GM12878 (cell line): ENCODE measurements at places on chromosomes 16 and 17.
A peak's percentile ranks its signal among the peaks of the same experiment; 100 is the strongest.

GRCh38 chr16:1211451-1212268 lies 13.4 kb downstream of the TPSG1 start:
- DNase-seq = no peak

DNA sequence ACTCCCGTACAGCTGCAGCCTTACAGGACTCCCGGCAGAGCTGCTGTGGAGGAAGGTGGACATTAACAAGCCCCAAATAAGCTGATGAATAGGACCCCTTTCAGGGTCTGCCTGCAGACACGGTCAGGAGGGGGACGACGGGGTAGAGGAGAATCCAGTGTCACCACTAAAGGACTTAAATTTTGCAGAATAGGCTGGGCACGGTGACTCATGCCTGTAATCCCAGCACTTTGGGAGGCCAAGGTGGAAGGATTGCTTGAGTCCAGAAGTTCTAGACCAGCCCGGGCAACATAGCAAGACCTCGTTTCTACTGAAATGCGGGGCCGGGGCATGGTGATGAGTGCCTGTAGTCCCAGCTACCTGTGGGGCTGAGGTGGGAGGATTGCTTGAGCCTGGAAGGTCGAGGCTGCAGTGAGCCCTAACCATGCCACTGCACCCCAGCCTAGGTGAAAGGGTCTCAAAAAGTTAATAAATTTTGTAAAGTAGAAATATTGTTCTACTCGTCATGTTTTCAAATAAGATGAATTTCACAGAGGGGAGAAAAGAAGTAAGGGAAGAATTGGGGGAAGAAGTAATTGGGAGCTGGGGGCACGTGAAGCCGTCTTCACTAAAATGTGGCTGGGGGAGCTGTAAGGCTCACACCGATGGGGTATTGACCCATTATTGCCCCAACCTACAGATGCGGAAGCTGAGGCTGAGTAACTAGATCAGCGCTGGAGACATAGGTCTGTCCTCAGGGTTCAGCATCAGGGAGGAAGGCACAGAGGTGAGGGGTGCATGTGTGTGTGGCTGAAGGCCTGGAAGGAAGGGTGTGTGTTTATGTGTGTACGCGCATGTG lies 4.7 kb downstream of the LITAFD start:
- DNase-seq = no peak

- DNase-seq = no peak
Measured at GRCh38 chr16:48098472-48098871, 57.3 kb downstream of the ABCC12 start.

- no peak for DNase-seq
Measured at GRCh38 chr17:17472333-17472920, 4.4 kb upstream of the MED9 start.

DNA sequence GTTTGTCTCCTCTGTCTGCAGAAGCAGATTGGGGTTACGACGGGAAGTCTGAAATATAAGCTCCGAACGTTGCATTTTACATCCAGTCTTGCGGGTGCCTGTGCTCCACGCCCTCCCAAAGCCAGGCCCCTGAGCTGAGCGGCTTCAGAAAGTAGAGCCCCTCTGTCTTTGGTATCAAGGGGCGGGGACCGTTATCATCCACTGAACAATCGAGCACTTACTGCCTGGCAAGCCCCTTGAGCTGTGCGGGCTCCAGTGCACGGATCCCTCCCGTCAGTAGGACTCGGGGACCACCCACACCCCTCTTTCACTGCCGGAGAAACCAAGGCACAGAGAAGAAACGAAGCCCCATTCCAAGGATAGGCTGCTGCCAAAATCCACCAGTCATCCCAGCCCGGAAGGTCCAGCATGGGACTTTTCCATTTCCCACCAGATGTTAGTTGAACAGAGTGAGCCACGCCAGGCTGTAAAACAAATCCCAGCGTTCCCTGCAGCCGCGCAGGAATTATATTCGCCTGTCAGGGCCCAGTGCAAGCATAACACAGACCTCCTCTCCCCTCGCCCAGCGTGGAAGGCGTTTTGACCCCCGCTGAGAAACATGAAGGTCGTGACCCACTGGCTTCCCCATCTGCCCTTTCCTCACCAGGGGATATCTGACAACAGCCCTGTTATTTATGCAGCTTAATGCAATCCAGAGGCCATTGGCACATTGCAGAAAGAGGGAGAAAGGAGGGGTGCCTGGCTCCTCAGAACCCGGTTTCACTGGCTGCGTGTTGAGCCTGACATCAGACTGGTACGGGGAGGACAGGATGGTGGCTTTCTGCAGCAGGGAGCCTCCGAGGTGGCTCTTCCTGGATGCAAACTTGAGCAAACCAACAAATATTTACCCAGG lies 212.2 kb upstream of the FOXF1 start:
- DNase-seq = no peak

GRCh38 chr17:39781031-39781860 lies 43.5 kb downstream of the GRB7 start:
- DNase-seq = no peak

DNA sequence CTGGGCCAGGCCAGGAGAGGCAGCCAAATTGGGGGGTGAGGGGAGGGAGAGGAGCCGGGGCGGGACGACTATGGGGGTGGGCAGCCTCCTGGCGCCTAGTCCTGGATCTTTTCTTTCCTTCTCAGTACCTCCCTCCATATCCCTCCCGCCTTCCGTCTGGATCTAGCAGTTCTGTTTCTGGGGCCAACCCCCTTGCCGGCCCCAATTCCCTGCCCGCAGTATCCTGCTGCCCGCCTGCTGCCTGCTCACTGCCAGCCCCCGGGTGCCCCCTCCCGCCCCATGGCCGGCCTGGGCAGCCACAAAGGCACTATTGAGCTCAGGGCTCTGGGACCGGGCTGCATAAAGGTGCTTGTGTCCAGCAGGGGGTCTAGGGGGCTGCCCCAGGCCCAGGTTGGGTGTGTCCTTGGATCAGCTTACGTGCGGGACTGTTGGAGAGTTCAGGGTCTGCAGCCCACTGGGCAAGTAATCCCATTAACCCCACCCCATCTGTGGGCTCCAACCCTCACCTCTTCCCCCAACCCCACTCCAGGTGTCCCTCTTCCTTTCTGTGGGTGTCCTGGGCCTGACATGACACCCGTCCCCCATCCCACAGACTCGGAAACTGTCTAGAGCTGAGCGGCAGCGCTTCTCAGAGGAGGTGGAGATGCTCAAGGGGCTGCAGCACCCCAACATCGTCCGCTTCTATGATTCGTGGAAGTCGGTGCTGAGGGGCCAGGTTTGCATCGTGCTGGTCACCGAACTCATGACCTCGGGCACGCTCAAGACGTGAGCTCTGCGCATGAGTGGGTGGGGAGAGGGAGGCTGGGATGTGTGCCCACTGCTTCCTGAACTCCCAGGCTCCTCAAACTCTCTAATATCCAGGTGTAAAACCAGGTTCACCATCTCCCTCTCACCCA lies 2.0 kb downstream of the WNK4 start:
- DNase-seq = no peak

DNA sequence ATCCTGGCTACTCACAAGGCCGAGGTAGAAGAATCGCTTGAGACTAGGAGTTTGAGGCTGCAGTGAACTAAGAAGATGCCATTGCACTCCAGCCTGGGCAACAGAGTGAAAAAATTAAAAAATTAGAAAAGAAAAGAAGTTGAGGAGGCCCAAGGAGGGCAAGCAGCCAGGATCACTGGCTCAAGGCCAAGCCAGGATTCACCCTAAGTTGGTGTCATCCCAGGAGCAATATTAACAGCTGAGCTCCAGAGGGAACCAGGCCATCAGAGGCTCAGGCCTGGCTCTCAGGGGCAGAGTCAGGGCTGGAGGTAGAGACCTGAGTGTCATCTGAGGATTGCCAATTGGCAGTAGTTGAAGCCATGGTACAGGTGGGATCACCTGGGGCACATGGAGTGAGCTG lies 20.7 kb downstream of the DRC3 start:
- no peak for DNase-seq

GRCh38 chr16:31508706-31509195 lies 560 bp upstream of the RUSF1 start:
- no peak for DNase-seq

GRCh38 chr17:18324140-18325050 lies 9.3 kb downstream of the SMCR8 start:
- DNase-seq = no peak

DNA sequence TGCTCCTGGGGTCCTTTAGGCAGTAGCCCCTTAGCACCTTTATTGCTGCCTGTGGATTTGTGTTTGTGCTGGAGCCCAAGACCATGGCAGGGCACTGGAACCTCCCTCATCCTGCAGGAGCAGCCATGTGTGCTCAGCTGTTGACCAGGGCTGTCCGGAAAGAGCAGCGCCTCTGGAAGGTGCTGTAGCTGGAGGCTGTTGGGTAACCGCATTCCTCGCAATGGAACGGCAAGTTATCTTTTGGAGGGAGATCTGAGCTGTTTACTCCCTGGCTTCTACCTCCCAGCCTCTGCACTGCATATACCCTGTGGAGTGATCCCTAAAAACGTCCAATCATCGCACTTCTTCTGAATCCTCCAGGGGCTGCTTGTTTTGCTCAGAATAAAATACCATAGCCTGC lies 291.0 kb downstream of the SNX29 start:
- DNase-seq = no peak

DNA sequence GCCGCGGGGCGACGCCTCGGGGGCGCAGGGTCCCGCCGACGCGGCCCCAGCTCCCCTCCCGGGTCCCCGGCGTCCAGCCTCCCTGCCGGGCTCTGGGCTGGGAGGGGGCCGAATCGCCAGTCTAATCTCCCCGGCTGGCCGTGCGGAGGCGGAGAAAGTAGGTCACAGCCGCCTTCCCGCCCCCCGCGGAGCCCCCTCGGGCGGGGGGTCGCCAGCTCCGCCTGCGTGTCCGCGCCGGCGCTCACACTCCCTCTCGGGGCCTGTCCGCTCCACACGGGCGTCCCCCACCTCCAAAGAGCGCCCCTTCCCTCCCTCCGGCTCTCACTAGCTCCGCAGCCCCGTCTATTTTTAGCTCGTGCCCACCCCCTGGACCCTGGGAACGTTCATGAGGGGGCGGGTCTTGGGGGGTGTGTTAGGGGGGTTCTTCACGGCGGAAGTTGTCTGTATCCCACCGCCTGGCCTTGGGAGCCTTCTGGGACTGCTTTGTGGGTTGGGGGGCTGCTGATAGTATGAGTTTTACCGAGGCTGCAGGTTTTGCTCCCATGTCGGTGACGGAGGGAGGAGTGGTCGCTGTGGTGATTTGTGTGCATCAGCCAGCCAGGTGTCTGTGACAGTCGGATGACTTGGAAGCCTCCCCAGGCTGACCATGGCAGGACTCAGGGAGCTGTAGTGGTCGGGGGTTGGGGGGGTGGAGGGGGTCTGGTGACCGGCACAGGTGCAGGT lies 1.1 kb downstream of the ATP1B2 start:
- no peak for DNase-seq

DNA sequence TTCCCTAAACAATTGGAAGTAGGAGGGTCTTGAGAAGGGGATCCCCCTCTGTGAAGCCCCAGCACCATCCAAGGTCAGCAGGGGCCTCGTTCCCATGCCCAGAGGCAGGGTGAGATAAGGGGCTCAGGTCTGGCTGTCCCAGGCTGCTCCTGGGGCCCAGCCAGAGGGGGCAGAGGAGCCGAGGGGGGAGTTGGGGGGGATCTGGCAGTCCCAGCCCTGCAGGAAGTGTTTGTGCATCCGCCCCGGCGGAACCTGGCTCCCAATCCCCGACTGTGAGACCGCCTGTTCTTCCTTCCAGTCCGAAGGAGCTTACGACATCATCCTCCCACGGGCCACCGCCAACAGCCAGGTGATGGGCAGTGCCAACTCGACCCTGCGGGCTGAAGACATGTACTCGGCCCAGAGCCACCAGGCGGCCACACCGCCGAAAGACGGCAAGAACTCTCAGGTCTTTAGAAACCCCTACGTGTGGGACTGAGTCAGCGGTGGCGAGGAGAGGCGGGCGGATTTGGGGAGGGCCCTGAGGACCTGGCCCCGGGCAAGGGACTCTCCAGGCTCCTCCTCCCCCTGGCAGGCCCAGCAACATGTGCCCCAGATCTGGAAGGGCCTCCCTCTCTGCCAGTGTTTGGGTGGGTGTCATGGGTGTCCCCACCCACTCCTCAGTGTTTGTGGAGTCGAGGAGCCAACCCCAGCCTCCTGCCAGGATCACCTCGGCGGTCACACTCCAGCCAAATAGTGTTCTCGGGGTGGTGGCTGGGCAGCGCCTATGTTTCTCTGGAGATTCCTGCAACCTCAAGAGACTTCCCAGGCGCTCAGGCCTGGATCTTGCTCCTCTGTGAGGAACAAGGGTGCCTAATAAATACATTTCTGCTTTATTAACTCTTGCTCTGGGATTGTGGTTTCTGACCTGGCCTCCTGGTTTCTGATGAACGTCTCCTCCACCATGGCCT lies 14.9 kb downstream of the GPRC5C start:
- DNase-seq = no peak

- no peak for DNase-seq
Measured at GRCh38 chr17:13372432-13372831, 229.3 kb downstream of the HS3ST3A1 start.

DNA sequence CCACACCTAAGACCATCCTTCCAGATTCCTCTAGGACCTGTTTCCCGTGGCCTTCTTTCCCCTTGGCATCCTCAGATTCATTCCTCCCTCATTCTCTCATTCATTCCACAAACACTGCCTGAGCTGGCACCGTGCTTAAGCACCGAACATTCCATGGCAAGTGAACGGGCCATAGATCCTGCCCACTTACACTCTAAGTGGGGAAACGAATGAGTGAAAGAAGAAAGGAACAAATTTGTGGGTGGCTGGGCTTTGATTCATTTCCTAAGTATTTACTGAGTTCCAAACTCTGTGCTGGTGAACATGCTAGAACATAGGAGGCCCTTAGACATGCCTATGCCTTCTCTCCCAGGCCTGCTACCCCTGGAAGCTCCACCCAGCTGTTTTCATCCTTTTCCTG lies 30.0 kb downstream of the SRCIN1 start:
- no peak for DNase-seq

GRCh38 chr17:43694081-43694870 lies 32.6 kb upstream of the MEOX1 start:
- DNase-seq = no peak

GRCh38 chr16:48361012-48361411 lies 24.2 kb downstream of the SIAH1 start:
- no peak for DNase-seq

GRCh38 chr17:50618300-50618699 lies 16.4 kb upstream of the ABCC3 start:
- DNase-seq = no peak

GRCh38 chr17:64200080-64201032 lies 62.7 kb downstream of the TEX2 start:
- peak; percentile 19 for DNase-seq

DNA sequence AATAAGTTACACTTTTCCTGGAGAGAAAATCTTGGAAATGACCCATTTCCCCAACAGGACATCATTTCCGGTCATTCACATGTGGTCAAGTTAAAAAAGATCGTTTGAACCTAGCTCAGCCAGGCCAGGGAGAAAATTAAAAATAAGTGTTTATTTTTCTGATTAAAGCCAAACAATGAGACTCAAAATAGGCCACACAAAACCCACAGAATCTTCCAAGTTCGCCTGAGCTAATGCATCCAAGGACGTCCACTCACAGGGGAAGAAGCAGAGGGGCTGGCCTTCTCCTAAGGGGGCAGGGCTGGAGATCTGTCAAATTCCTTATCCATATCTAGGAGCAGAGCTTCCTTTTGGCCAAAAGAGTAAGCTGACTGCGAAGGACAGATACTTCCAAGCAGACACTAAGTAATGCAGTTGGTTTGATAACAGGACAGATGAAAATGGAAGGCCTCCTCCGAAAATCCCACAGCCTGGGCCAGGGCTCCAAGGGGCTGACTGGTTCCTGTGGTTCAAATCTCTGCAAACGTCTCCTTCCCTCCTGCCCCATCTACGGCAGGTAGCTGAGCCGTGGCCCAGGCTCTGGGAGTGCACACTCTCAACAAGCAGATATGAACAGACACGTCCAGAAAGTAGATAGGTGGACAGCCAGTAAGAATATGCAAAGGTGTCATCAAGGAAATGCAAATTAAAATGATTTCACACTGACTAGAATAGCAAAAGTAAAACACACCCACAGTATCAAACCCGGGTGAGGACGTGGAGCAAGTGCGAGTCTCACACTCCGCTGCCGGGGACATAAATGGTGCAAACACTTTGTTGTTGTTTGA lies 98.5 kb downstream of the MRM3 start:
- DNase-seq = no peak
